ENCODE measurements at places on chromosomes 11 and 22.

DNA sequence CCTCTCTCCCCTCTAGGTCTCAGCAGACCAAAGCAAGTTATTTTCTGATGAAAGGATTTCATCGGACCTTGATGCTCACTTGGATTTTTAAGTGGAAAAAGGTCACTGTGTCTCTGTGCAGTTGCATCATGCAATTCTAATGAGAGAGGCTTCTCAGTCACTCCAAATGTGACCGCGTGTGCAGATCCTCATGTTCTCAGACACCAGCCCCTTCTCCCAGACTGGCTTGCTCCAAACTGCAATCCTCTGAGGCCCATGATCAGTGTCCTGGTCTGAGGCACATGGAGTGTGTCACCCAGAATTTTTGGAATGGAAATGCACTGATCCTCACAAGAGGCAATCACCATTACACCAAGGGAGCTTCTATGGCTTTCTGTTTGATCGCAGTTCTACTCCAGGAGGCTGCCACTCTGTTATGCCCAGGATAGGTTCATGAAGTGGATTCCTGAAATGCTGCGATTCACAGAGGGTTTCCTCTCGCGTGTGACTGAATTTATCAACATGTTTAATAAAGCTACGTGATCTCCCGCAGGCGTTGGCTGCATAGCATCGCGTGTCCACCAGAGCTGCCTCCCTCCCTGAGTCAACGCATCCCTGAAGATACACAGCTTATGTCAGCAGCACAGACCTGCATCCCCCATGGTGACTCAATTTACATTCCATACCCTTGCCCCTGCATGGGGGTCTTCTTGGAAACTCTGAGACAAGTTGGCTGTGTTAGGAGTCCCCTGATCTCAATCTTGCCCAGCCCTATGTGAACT is 544.6 kb upstream of the B3GAT1 start:
- DNase-seq: no peak

GRCh38 chr11:117841551-117842031 is 17.0 kb upstream of the FXYD2 start:
- DNase-seq: no peak

DNA sequence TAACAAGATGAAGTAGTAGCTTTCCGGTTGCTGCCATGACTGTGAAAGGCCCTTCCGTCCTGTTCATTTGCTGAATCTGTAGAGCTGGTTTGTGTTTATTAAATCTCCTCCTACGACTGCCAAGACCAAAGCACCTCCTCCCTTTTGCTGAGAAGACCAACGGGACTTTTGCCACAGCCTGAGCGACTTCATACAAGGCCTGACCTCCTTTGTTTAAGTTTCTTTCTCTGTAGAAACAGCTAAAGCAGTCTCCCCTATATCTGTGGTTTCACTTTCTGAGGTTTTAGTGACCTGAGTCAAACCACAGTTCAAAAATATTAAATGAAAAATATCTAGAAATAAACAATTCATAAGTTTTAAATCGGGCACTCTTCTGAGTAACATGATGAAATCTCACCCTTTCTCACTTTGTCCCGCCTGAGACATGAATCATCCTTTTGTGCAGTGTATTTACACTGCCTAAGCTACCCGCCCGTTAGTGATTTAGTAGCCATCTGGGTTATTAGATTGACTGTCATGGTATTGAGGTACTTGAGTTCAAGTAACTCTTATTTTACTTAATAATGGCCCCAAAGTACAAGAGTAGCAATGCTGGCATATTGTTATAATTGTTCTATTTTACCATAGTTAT is 119.1 kb upstream of the LRRC4C start:
- DNase-seq: no peak

DNA sequence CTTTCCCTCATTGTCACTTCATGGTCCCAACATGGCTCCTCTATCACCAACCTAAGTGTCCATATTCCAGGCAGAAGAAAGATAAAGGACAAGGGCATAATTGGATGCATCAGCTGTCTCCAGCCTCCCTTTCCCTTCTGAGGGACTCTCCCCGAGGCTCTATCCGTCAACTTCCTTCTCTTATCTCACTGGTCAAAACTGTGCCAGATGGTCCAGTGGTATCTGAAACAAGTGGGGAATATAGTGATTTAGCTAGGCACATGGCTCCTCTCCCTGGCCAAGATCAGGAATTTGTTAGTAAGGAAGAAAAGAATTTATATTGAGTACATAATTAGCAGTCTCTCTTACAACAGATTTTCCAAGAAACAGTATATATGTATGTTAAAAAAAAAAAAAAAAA is 12.6 kb upstream of the SPON1 start:
- no peak for DNase-seq

DNA sequence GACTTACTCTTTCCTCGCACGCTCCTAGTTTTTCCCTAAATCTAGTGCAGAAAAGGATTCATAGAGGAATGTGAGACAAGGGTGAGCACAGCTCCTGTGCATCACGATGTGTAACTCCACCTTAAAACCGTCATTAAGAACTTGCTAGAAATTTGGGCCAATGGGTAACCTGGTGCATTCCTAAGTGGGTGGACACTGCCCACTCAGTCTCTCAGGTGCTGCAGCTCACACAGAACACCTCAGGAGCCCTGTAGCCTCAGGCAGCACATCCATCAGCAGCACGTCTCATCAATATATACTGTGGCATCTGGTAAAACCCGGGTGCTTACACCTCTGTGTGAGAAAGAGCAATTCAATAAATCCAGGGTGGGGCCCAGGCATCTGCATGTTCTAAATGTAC is 12.4 kb downstream of the POU2AF3 start:
- no peak for DNase-seq

DNA sequence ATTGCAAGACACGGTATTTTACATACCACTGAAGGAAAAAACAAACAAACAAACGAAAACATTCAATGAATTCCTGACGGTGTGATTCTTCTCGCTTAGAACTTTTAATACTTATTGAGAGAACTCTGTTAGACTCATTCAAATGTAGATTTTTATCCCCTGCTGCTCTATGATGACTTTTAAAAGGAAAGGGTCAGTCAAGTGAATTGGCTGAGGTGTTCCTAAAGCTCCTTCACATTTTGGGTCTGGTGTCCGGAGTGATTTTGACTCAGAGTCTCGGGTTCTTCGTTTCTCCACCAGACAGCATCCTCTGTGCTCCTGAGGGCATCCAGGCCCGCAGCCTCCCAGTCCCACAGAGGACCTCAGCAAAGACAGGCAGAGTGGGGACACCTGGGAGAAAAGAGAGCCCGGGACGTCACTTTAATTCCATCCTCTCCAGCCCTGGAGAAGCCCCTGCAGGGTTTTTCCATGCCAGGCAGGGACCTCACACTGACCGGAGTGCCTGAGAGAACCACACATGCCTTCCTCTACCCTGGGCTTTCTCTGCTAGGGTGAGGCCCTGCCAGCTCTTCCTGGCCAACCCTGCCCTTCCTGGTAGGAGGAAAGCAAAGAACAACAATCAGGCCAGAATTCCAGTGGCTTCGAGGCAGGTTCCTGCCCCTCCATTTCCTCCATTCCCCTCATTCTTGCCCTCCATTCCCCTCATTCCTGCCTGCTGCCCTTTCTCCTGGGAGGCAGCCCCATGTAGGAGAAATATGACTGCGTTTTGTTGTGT is 1.4 kb upstream of the CSF2RB start:
- no peak for DNase-seq

Measured in GM18507 (cell line).